Calu3 (cell line): ENCODE measurements at places on chromosomes 1 and 21. TPM values are rescaled to one million over a fixed set of nuclear protein-coding genes. Genes with fewer than 3 reads are reported as not detected.

ALG14 gene
- total RNA-seq: 5.8 and 7.0 TPM in 2 replicates

KCND3 gene
- 0.07 TPM in 1 of 2 replicates, not detected in the other for total RNA-seq

MROH7 gene
- total RNA-seq: 0.61 and 0.71 TPM in 2 replicates

NMNAT2 gene
- 0.26 and 0.78 TPM in 2 replicates for total RNA-seq

TRABD2B gene
- total RNA-seq: 0.10 and 0.42 TPM in 2 replicates

CCDC185 gene
- 0.17 TPM in 1 of 2 replicates, not detected in the other for total RNA-seq

PRAMEF25 gene
- not detected in 2 replicates for total RNA-seq

RAP1GAP gene
- 23.8 and 26.8 TPM in 2 replicates for total RNA-seq

TRPM2 gene
- not detected in 2 replicates for total RNA-seq
